Right renal pelvis (tissue), 4 donors: ENCODE measurements at places on chromosomes 7 and 10.

DNA sequence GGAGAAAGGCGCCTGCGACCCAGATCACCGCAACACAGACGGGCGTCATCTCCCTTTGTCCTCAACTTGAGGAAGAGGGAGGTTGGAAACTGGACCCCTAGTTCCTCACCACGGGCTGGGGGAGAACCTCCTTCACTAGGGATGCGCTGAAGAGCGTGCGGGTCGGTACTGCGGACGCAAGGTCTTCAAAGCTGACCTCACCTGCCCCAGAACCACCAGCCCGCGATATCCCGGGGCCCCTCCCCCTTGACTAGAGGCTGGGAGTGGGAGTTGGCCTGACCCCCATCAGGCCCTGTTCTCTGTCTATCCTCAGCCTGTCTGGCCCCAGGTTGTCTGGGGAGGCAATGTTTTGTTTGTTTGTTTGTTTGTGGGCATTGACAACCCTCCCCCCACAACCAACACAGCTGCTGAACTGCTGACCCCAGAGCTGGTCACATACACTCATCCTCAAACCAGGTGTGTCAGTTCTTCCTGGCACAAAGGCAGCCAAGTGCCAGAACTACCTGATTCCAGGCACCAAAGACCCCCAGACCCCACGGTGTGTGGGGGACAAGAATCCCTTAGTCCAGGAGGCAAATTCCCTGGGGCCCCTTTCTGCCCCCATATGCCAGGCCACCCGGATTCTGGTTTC lies 2.9 kb downstream of the NPM3 start:
- no peak for DNase-seq

- no peak for DNase-seq
Measured at GRCh38 chr7:94394109-94394436, 622 bp upstream of the COL1A2 start.

- DNase-seq = no peak
Measured at GRCh38 chr7:150410131-150410530, 31.0 kb downstream of the ZNF775 start.

DNA sequence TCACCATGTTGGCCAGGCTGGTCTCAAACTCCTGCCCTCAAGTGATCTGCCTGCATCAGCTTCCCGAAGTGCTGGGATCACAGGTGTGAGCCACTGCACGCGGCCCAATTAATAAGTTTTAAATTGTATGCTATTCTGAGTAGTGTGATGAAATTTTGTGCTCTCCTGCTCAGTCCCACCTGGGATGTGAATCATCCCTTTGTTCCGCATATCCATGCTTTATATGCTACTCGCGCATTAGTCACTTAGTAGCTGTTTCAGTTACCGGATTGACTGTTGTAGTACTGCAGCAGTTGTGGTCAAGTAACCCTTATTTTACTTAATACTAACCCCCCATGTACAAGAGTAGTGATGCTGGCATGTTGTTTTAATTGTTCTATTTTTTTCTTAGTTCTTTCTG lies 47.3 kb upstream of the OIT3 start:
- DNase-seq = no peak

DNA sequence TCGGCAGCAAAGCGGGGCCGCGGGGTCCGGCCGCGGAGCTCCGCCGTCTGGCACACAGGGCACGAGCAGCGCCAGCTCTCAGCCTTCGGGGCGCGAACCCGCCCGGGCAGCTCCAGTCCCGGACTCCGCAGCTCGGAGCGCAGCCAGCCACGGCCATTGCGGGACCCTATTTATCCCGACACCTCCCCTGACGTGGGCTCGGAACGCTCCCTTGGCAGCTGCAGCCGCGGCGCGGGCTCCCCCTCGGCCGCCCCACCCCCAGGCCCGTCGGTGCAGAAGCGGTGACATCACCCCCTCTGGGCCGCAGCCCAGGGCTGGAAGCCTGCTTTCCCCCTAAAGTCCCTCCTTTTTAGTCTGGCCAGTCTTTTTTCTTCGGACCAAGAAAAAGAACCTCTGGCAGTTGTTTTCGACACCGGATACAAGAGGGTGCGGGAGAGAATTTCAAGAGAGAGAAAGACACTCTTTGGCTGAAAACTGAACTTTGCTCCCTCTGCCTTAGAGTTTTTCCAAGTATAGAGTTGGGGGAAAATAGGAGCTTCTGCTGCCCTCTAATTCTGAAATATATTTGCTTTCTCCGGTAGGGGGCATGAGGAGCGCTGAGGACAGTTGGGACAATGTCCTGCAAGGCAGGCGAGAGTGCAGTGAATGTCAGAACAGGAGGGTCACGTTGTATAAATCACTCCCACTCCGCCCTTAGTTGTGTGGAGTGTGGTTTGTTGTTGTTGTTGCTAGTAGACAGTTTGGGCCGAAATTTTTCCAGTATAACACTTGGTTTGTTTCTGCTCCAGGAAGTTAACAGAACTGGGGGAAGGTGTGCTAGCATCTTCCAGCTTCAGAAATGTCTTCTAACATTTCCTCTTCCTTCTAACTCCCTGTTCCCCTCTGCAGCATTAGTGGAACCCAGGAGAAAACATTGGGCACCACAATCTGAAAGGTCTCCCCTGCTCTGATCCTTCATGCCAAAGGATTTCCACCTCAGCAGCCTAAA lies at the start of gene SFRP4:
Gene SFRP4, minus strand, starts transcription at position 145 of the 988 bp plus-strand sequence. CDS start 280 bp downstream, outside the sequence.
- DNase-seq = no peak

DNA sequence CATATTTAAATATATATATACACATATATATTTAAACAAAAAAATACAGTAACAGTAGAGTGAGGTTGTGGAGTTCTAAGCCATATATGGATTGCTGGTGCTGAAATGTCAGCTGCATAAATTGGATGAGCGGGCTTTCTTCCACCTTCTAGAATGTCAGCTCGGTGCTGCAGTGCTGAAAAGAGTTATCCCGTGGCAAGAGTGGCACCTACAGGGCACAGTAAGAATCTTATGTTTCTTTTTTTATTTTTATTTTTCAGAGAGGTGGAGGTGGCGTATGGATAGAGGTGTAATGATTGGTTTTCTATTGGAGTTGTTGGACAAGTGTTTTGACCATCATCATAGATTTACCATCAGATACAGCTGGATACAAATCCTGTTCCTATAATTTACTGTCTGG lies 86.2 kb upstream of the DYNC1I1 start:
- peak; percentile 49 for DNase-seq

- DNase-seq = no peak
Measured at GRCh38 chr10:69486922-69487730, 35.9 kb downstream of the TSPAN15 start.

DNA sequence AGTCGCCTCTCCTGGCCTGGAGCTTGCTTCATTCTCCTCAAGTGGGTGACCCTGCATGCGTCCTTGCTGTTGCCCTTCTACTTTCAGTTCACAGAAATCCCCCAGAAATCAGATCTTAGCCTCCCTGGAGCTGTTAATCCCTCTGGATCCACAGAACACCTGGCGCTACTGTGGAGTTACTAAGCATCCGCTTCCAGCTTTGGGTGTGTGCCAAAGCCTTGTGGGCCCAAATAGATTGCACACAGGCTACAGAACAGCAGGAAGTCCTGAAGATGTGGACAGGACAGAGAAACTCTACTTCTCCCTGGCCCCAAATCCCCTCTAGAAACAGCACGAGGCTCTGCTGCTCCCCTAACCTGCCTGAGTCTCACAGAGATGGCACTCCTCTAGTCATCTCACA lies 36.6 kb upstream of the PDLIM1 start:
- no peak for DNase-seq

GRCh38 chr10:43396061-43396927 lies 12.7 kb downstream of the HNRNPF start:
- DNase-seq = no peak

DNA sequence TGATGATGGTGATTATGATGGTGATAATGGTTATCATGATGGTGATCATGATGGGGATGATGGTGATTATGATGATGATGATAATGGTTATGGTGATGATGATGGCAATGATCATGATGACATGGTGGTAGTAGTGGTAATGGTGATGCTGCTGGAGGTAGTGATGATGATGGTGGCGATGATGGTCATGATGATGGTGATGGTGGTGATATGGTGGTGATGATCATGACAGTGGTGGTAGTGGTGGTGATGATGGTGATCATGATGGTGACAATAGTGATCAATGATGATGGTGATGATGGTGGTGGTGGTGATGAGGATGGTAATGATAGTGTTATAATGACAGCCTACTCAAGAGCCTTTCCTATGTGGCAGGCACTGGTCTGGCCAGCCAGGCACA lies 31.8 kb upstream of the DPYSL4 start:
- no peak for DNase-seq

- no peak for DNase-seq
Measured at GRCh38 chr10:50393784-50394467, 142.6 kb upstream of the ASAH2 start.

GRCh38 chr10:1513221-1513620 lies 224.1 kb downstream of the ADARB2 start:
- no peak for DNase-seq

DNA sequence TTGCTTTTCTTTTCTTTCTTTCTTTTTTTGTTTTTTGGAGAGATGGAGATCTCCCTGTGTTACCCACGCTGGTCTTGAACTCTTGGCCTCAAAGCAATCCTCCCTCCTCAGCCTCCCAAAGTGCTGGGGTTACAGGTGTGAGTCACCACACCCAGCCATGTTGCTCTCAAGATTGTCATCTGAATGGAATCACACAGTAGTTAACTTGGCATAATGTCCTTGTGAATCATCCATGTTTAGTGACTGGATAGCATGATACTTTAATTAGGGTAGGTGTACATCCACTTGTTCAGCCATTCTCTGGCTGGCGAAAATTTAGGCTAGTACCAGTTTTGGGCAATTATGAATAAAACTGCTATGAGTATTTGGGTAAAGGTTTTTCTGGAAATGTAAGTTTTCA lies 15.4 kb upstream of the GRB10 start:
- DNase-seq = no peak

GRCh38 chr10:100899171-100899570 lies 13.6 kb upstream of the SLF2 start:
- DNase-seq = no peak

DNA sequence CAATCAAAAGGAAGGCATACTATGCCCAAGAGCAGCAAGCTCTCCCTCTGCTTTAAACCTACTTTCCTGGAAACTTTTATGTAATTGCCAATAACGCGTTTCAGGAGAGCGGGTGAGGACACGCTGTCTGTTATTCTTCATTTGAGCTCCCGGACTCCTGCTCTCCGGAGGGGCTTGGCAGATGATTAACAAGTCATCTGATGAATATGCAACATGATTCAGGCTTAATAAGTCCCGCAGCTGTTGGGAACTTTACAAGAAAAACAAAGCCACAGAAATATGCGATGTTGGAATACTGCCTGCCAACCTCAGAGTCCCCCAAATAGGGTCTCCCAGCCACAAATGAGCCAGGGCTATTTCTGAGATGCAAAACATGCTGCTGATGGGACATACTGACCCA lies 348.0 kb downstream of the GPAM start:
- peak; percentile 61 for DNase-seq

DNA sequence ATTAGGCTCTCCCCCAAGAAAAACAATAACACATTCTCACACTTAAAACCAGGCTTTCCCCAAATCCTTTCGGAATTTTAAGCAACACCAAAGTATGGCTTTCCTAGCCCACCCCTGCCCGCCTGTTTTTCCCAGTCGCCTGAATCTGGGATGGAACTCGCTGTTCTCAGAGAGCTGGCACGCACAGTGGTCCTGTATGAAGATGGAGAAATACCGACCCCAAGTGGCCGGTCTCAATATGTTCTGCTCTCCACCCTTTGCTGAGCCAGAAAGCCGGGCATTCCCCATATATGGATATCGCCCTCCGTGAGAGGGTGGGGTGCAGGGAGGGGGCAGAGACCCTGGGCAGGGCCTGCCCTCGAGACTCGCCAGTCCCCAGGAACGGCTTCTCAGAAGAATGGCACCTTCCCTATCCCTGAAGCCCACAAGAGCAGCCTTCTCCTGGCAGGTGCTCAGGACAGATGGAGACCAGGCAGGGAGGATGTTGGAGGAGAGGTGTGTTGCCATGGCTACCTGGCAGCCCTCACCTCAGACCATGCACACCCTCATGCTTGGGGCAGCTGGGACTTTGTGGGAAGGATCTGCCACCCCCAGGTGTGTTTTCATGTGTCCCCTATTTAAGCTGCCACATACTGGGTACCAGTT lies 3.4 kb downstream of the TACR2 start:
- no peak for DNase-seq
